Fibroblast of skin of left quadriceps (primary cell): ENCODE measurements at places on chromosomes 2 and 18.

DNA sequence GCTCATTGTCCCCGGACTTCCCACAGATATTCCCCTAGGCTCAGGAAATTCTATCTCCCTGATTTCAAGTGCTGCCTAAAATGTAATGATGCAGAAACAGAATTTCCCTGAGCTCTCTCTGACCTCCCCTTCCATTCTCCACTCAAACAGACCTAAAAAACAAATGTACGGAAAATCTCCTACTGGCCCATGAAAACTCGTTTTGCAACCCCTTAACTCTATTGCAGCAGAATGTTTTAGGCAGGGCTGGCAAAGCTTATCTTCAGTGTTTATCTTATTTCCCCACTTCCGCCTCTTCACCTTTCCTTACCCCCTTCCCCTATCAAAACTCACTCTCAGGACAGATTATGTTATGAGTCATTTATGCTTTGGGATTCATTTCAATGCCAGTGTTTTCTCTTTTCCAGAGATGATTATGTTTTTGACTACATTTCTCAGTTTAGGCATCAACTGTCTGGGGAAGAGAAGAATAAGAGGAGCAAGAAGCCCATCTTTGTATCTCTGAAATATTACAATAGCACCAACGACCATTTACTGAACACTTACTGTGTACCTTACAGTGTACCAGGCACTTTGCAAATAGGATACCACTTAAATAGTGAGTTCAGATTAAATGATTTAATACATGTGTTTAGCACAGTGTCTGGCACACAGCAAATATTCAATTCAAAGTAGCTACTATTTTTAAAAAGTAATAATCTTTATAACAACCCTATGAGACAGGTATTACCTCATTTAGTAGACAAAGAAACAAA lies 53.9 kb upstream of the STPG4 start:
- DNase-seq = no peak

DNA sequence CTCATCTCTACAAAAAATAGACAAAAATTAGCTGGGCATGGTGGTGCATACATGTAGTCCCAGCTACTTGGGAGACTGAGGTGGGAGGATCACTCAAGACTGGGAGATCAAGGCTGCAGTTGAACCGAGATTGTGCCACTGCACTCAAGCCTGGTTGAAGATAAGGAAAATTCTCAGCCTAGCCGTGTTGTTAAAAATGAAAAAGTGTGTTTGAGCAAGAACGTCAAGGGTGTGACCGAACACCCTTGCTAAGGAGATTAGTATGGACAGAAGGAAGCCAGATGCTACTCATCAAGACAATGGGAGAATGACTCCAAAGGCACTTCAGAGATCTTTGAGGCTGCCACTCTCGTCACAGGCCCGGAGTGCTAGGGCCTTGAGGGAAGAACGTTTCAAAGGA lies 70.0 kb upstream of the NDUFV2 start:
- DNase-seq = no peak

DNA sequence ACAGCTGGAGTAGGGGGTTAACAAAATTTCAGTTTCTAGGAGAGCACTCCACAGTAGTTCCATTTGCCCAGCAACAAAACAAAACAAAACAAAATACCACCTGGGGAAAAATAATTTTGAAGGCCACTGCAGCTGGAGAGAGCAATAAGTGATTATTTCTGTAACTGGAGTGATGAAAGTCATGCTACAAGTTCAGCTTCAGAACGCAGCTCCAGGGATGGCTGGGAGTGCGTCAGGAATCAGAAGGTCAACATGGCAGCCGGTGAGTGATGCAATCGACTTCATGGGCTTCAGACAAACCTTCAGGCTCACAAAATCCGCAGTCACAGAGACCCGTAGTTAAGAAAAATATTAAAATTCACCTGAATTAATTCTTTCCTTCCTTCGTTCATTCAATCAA lies 41.0 kb downstream of the ABHD3 start:
- no peak for DNase-seq

DNA sequence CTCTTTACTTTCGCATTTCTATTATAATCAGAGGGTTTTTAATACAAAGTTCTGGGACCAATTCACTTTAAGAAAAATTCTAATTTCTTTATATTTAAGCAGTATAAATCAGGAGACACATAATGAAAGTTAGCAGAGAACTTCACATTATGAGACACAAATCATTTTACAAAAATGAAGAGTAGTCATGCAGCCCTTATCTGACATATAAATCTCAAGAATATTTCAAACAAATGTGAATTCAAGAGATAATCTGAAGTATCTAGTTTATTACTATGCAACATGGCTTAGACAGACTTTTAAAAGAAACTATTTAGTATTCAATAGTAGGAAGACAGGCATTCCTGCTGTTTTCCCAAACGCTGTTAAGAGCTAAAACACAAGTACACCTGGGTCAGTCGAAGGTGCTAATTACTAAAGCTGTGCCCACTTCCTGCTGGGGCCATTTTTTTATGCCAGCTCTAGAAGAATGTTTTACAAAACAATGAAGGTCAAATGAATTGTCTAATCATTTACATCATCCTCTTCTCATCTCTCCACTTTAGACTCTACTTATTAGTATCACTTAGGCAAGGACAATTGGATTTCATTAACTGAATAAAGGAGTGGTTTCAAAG lies 40.2 kb downstream of the CWC22 start:
- DNase-seq = no peak

GRCh38 chr2:20190170-20190569 lies 34.8 kb downstream of the SDC1 start:
- DNase-seq = no peak

- DNase-seq = no peak
Observed at GRCh38 chr2:126399001-126399400, 257.0 kb upstream of the GYPC start.

GRCh38 chr18:76960528-76961035 lies 138.2 kb downstream of the ZNF236 start:
- DNase-seq = no peak

DNA sequence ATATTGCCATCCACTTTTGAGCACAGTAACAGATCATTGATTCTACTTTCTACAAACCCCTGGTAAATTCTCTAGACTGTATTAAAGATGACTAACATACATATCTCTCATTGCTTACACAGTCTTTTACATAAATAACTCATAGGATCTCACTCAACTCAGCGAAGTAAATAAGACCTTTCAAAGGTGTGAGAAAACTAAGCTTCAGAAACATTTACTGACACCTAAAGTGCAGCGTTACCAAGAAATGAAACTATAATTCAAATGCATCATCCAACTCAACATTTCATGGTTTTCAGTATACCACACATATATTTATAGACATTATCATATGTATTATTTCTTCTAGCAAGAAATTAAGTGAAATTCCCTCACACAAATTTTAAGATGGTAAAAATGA lies 189.8 kb downstream of the METTL4 start:
- DNase-seq = no peak
